Sigmoid colon (tissue), 7 donors: ENCODE measurements at places on chromosomes 11 and 22. TPM values are rescaled to one million over a fixed set of nuclear protein-coding genes. Genes with fewer than 3 reads are reported as not detected.

C22orf42 gene
- not detected for polyA plus RNA-seq

MS4A3 gene
- polyA plus RNA-seq: not detected

AIFM3 gene
- 72.6 TPM for polyA plus RNA-seq

RFPL3 gene
- polyA plus RNA-seq: not detected

SEPTIN5 gene
- polyA plus RNA-seq: 6.2 TPM

MS4A1 gene
- polyA plus RNA-seq: 1.8 TPM

ASCL2 gene
- 1.4 TPM for polyA plus RNA-seq

FOLH1 gene
- polyA plus RNA-seq: 0.60 TPM

SMC1B gene
- polyA plus RNA-seq: not detected

APOL3 gene
- polyA plus RNA-seq: 36.9 TPM

CLDN5 gene
- 21.6 TPM for polyA plus RNA-seq

E2F8 gene
- 1.6 TPM for polyA plus RNA-seq

OR5P2 gene
- polyA plus RNA-seq: not detected

KCNJ11 gene
- 0.92 TPM for polyA plus RNA-seq

TMEM45B gene
- 30.6 TPM for polyA plus RNA-seq

LINC01488 gene
- polyA plus RNA-seq: not detected

CHEK1 gene
- 18.6 TPM for polyA plus RNA-seq

RIN1 gene
- 10.2 TPM for polyA plus RNA-seq

ATG13 gene
- 48.5 TPM for polyA plus RNA-seq

MFNG gene
- 9.9 TPM for polyA plus RNA-seq

AMPD3 gene
- polyA plus RNA-seq: 8.1 TPM

LRRN4CL gene
- 0.23 TPM for polyA plus RNA-seq

OR51E2 gene
- not detected for polyA plus RNA-seq

CDC42BPG gene
- 19.8 TPM for polyA plus RNA-seq

TTLL8 gene
- polyA plus RNA-seq: not detected

PLA2G6 gene
- 6.6 TPM for polyA plus RNA-seq

PLA2G3 gene
- polyA plus RNA-seq: not detected

MORC2 gene
- 15.0 TPM for polyA plus RNA-seq

BTBD18 gene
- polyA plus RNA-seq: 0.03 TPM

SOX6 gene
- polyA plus RNA-seq: 0.51 TPM

MS4A12 gene
- polyA plus RNA-seq: 356 TPM

NCR3LG1 gene
- polyA plus RNA-seq: 0.69 TPM

RASL10A gene
- polyA plus RNA-seq: 3.0 TPM
